ENCODE measurements at places on chromosomes 7 and 10.

- DNase-seq = no peak
Observed at GRCh38 chr10:109237050-109237449, 686.3 kb downstream of the XPNPEP1 start.

- no peak for DNase-seq
Observed at GRCh38 chr7:133978502-133979295, 148.4 kb upstream of the LRGUK start.

DNA sequence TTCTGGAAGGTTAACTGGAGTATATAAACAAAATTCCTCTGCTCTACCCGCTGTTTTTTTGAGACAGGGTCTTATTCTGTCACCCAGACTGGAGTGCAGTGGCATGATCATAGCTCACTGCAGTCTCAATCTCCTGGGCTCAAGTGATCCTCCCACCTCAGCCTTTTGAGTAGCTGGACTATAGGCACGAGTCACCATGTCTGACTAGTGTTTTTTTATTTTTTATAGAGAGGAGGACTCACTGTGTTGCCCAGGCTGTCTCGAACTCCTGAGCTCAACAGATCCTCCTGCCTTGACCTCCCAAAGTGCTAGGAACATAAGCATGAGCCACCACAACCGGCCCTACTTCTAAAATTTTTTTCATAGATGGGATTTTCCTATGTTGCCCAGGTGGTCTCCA, 2.2 kb downstream of the RAB18 start:
- DNase-seq = no peak

DNA sequence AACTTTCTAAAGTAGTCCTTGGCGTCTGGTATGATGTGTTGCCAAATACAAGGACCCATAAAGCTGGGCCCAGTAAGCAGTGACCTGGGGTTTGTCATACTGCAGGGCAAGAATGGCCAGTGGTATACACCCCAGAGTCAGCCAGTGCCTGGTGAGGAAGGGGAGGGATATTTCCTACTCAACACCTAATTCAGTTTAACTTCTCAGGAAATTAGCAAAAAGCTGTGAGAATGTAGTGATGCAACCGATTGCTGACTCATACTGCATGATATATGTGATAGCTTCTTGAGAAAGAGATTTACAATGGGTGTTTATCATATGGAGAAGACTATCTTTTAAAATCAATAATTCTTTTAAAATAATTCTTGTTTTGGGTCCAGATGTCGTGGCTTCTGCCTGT, 889.3 kb upstream of the CELF2 start:
- DNase-seq = no peak

GRCh38 chr10:34280599-34281374, 534.3 kb downstream of the PARD3 start:
- DNase-seq = no peak

GRCh38 chr10:5888351-5888750, 1.3 kb downstream of the ANKRD16 start:
- DNase-seq = no peak

GRCh38 chr10:56296618-56297017, 64.4 kb downstream of the ZWINT start:
- DNase-seq = no peak

DNA sequence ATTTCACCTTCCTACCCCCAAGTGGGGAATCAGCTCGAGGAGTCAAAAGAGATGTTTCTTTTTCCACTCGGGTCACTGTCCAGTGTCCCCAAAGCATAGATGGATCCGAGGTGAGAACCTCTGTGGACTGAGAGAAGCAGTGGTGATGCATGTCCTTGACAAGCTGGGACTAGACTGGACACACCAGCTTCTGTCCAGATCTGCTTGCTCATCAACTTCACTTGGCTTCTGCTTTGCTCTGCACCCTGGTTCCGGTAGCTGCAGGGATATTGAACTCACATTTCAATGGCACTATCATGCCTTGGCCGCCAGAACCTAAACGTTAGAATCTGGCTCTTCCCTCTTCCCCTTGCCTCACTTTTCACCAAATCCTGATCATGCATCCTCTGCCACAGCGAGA, 50.3 kb upstream of the CXCL12 start:
- no peak for DNase-seq

GRCh38 chr7:144629011-144629410, 206.8 kb downstream of the TPK1 start:
- DNase-seq = no peak

- DNase-seq = no peak
Observed at GRCh38 chr7:150858236-150859197, 6.2 kb downstream of the AOC1 start.

GRCh38 chr7:116185956-116186355, 24.4 kb upstream of the TES start:
- no peak for DNase-seq

DNA sequence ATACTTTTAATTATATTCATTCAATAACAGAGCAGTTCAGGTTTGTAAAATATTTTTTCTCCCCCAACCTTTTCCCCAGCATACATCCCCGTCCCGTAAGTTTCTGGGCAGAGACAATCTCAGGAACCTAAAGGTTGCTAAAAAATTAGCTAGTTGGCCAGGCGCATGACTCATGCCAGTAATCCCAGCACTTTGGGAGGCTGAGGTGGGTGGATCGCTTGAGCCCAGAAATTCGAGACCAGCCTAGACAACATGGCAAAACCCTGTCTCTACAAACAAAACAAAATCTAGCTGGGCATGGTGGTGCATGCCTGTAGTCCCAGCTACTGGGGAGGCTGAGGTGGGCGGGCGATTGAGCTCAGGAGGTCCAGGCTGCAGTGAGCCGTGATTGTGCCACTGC, 40.2 kb downstream of the TCF7L2 start:
- no peak for DNase-seq

DNA sequence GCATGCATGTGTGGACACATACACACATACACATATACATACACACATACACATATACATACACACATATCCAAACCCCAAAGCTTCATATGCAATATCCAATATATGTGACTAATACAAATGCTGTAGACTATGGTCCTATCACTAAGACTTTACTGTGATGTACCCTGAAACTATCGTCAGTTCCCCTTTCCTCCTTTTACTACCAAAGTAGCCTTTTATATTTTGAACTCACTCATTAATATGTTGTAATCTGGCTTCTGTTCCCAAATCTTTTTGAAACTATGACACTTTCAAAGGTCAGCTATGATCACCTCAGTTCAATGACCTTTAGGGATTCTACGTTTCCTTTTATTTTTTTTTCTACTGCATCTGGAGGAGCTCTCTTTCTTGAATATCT, 64.8 kb upstream of the TFEC start:
- no peak for DNase-seq

GRCh38 chr7:108294595-108294994, 161.6 kb downstream of the NRCAM start:
- DNase-seq = no peak

- no peak for DNase-seq
Observed at GRCh38 chr7:121515630-121516401, 119.7 kb upstream of the FAM3C start.

DNA sequence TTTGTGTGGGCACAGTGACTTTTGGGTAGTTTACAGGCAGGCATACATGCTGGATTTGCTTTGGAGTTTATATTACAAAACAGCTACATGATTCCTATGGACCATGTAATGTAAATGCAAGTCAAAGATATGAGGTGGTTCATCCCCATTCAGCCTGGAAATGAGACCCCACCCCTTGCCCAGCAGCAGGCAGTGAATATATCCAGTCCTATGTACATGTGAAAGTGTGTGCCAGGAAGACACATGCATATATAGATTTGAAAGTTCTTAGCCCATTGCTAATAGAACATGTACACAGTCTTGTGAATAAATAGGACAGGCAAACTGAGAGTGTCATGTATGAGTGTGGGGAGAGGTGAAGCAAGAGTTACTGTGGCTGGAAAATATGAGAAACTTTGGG, 65.3 kb downstream of the FZD1 start:
- no peak for DNase-seq

DNA sequence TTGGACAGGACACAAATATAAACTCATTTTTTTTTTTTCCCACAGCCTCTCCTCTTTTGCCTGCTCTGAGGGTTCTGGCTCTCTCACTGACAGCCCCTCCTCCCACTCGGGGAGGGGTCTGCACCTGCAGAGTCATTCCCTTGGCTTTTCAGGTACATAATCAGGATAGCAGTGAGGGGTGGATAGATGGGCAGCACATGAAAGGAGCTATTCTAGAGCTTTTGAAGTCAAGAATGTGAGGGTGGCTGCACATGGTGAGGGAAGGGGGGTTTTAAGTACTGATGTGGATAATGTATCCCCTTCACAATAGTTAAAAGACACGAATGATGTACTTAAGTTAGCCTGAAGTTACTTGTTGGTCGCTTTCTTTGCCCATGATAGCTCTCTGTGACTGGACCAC, 76.2 kb downstream of the CFAP58 start:
- no peak for DNase-seq

DNA sequence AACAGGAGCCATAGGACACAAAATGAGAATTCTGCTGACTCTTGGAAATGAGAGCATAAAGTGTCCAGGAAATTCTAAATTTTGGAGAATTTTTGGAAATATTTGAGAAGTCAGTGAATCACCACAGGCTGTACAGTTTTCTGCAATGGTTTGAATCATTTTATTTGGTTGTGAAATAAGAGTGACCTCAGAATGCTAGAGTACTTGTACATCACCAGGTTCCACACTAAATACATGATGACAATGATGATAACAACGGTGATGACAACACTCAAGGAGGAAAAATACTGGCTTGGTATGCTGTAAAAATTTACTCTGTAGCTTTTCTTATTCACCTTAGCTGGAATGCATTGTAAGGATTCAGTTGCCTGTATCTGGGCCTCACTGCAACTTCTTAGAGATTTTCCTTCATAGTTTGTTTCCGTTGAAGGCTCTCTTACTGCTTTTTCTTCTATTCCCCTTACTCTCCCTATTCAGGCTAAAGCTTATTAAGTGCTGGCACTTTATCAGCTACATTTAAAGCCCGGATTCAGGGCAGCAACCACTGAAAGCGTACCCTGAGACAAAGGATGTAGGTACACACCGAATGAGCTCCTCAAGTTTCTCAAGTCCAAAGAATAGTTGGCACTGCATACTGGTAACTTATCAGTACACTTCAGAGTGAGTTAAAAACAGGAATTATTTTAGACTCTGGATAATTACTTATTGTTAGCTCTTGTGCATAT, 30.2 kb upstream of the NME8 start:
- no peak for DNase-seq

DNA sequence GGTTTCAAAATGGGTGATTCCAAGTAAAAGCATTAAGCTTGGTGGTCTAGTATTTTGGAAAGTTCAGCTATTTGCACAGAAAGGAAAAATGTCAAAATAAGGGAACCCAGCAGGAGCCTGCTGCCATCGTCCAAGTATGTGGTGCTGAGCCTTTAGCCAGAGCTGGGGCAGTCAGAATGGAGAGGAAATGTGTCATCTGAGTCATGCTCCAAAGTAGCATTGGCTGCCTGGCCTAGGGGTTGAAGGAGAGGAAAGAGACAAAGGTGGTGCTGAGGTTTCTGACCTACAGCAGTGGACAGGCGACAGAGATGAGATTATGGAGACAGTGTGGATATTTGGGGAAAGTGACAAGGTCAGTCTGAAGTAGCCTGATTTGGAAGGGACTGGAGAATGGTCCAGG, 103.9 kb downstream of the PLCE1 start:
- DNase-seq = no peak

- DNase-seq = no peak
Observed at GRCh38 chr7:115574681-115575291, 455.8 kb downstream of the TFEC start.

DNA sequence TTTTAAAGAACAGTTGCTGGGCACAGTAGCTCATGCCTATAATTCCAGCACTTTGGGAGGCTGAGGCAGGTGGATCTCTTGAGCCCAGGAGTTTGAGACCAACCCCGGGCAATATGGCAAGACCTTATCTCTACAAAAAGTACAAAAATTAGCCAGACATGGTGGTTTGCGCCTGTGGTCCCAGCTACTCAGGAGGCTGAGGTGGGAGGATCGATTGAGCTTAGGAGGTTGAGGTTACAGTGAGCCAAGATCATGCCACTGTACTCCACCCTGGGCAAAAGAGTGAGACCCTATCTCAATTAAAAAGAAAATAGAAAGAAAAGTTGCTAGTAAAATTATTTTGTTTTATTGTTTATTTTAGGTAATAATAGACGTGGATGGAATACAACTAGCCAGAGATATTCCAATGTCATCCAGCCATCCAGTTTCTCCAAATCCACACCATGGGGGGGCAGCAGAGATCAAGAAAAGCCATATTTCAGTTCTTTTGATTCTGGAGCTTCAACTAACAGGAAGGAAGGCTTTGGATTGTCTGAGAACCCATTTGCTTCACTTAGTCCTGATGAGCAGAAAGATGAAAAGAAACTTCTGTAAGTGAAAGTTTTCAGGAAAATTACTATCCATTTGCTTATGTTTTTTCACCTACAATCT, 3.0 kb downstream of the NUP42 start:
- DNase-seq = no peak

GRCh38 chr10:18449611-18450026, 201.8 kb downstream of the NSUN6 start:
- no peak for DNase-seq

- no peak for DNase-seq
Observed at GRCh38 chr7:138032770-138033169, 30.9 kb upstream of the CREB3L2 start.

GRCh38 chr10:105807935-105808587, 1167.0 kb downstream of the SORCS3 start:
- no peak for DNase-seq

GRCh38 chr7:2460641-2461040, 15.6 kb downstream of the GRIFIN start:
- no peak for DNase-seq

GRCh38 chr10:64303566-64303965, 782.4 kb downstream of the REEP3 start:
- no peak for DNase-seq

GRCh38 chr10:102141583-102142107, 8.8 kb downstream of the PPRC1 start:
- no peak for DNase-seq

DNA sequence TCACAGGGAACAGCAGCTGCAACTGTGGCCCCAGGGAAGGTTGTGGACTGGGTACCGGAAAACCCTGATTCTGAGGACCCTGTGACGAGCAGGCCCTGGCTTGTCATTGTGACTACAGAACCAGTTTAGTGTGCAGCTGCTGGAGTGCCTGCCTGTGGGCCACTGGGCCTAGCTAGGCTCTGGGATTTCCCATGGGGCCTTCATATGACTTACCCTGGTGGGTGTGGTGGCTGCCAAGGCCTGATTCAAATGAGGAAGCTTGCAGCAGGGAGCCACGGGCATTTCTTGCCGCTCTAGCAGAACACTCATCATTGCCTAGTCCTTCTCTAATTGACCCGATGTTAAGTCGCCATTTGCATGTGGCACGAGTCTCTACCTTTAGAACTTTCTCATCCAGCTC, 14.7 kb upstream of the CAMK2G start:
- DNase-seq = peak; percentile 34

DNA sequence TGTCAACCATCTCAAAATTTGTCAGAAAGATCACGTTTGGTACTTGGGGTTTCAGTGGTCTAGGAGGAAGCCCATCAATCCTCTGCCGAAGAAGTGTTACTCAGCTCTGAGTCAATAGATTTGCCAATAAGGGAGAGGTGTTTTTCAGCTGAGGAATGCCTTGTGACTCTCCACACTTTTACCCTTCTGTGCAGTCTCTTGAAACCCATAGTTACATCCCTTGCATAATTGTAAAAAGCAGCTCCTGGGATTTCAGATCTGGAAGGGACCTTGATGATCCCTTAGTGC, 47.5 kb downstream of the INSYN2A start:
- no peak for DNase-seq

GRCh38 chr7:46003161-46003560, 82.1 kb upstream of the IGFBP3 start:
- DNase-seq = no peak

GRCh38 chr10:34200355-34200901, 614.7 kb downstream of the PARD3 start:
- no peak for DNase-seq

- DNase-seq = no peak
Observed at GRCh38 chr7:32395168-32395567, 95.0 kb downstream of the LSM5 start.

Measured in activated naive CD4-positive, alpha-beta T cell treated with Interleukin-2 at 50 U/mL for 16 hours (primary cell).